ENCODE measurements at places on chromosomes 3 and 15.
A peak's percentile ranks its signal among the peaks of the same experiment; 100 is the strongest.

- peak; percentile 73 for DNase-seq
Measured at GRCh38 chr3:64267721-64268604, 42.7 kb upstream of the PRICKLE2 start.

- no peak for DNase-seq
Measured at GRCh38 chr15:42594095-42594494, 18.7 kb downstream of the STARD9 start.

DNA sequence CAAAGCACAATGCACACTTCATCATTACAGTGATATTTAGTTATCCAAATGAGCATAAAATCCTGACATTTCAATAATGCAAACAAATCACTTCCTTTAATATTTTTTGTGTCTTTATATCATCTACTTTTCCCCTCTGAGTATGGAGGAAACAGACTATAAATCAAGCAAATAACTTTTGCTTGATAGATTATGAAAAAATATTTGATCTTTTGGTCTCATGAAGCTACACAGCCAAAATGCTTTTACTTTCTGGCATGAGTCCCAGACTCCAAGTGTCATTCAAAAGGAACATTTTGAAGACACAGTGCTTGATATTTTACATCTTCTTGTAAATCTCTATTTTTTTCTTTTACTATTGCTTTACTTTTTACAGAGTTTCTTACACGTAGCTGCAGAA is 215.3 kb upstream of the ROBO1 start:
- DNase-seq: peak; percentile 35

GRCh38 chr3:111681661-111682426 is 86.7 kb upstream of the ZBED2 start:
- no peak for DNase-seq

DNA sequence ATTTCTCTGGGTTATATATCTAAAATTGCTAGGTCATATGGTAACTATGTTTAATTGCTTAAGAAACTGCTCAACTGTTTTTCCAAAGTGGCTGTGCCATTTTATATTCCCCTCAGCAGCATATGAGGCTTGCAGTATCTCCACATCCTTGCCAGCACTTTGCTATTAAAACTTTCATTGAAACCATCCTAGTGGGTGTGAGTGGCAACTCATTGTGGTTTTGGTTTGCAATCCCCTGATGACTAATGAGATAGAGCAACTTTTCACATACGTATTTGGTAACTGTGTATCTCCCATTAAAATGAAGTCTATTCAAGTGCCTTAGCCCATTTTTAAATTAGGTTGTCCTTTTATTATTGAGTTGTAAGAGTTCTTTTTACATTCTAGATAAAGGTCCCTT is 17.3 kb downstream of the KPNA1 start:
- peak; percentile 93 for DNase-seq

- no peak for DNase-seq
Measured at GRCh38 chr3:151347432-151347831, 18.1 kb upstream of the P2RY13 start.

DNA sequence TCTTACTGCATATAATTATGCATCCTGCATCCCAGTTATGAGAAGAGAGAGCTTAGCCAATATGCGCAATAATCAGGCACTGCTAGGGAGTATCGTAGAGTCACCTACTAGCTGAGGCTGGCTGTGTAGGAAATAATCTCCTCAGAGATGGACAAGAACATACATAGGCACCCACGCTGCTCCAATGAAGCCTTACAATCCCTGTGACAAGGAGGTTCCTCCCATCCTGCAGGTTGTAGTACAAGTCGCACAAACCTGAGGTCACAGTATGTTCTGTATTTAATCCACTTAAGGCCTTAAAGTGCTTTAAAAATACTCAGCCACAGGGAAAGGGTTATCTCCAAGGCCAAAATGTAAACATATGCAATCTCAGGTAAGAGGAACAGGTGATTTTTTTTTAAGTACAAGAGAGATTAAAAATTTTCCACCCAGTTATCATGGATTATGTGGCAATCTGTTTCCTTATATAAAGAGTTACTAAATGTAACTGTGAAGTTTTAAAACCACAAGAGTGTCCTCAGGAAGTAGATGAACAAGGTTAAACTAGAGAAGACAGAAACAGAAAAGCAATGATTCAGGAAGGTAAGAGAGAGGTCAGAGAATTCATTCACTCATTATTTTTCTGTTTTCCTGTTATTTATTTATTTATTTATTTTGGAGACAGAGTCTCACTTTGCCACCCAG is 7.5 kb upstream of the COLQ start:
- DNase-seq: no peak
